CD8-positive, alpha-beta memory T cell (primary cell): ENCODE measurements at places on chromosomes 2 and 18. TPM values are rescaled to one million over a fixed set of nuclear protein-coding genes. Genes with fewer than 3 reads are reported as not detected.

DNA sequence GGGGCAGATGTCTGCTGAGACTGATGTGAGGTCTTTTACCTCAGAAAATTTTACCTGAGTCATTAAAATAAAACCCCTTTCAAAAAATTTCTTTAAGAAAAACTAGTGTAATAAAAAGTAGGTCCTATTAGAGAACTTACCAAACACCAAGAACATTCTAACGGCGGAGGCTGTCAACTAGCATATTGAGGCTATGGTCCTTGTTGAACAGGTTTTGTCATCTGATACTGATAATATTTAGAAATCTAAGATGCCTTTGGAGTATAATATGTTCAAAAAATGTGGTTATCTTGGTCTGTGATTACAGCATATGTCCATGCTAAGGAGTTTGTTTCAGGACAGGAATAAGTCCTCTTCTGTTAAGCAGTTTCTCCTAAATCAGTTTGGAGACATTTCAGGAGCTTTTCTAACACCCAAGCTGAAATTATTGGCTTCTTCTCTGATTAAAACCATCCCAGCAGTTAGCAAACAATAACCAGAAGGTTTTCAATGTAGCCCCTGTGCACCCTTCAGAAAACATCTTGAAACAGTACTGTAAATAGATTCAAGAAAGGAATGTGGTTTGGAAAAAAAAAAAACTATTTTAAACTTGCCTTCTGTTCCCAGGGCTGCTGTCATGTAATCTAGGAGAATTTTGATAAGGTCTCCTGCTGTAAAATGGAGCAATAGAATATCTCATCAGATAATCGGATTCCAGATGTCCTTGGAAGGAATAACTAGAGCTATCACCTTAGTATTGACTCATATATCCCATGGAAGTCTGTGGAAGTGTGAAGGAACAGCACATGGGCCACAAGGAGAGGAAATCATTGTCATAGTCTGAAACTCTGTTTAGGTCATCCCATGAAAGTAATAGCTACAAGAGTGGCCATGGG is 58.7 kb upstream of the B3GNT2 start:
- no peak for DNase-seq

DNA sequence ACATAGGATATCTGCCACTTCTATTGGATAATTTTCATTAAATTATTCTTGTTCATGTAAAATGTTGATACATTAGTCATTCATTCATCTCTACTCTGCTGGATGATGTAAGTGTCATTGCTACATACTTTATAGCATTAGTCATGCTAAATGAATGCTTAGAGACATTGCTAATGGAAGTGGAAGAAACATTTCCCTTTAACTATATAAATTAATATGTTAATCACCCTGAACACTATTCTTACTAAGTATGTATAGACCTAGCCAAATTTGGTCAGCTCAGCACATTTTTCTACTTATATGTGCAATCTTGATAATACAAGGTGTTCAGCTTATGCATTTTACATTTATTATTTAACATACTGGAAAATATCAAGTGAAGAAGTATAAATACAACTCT is 160.2 kb downstream of the DPP4 start:
- no peak for DNase-seq

DSG1 gene
- not detected for total RNA-seq

C2orf81 gene
- 3.2 TPM for total RNA-seq

ASPRV1 gene
- 0.77 TPM for total RNA-seq

INHBB gene
- not detected for total RNA-seq

SERPINB12 gene
- total RNA-seq = not detected
